ENCODE measurements at places on chromosomes 4 and X.
A peak's percentile ranks its signal among the peaks of the same experiment; 100 is the strongest.

- DNase-seq = no peak
Measured at GRCh38 chr4:3043282-3044020, 30.9 kb downstream of the HTT-AS start.

GRCh38 chr4:185165605-185166063, 22.6 kb downstream of the SLC25A4 start:
- no peak for DNase-seq

GRCh38 chr4:39146211-39146610, 36.1 kb upstream of the WDR19 start:
- no peak for DNase-seq

DNA sequence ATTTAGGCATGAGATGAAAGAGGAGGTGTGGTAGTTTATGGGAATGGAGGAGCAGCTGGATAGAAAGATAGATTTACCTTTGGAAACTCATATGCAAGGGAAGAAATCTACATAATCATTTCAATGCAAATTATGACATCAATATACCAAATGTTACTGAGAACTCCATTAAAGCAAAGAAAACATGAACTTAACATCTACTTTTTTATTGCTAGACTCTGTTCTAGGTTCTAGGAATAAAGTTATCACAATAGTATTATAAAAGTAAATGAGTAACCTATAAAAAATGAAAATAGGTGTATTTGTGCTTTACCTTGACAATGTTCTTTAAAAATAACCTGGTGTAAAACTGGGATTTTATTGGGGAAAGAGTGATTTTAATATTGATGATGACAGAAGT, 221.6 kb upstream of the SLIT2 start:
- DNase-seq = no peak

DNA sequence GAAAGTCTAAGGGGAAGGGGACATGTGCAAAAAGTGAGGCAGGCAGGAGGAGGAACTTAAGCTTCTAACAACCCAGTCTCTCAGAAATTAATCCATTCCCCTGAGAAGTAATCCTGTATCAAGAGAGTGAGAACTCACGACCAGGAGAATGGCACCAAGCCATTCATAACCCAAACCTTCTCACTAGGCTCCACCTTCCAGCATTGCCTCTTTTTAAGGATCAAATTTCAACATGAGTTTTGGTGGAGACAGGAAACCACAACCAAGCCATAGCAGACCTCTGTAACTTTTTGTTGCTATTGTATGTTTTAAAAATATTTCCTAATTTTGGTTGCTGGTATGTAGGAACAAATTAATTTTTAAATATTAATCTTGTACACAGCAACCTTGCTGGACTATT, 32.8 kb downstream of the PASD1 start:
- DNase-seq = no peak

DNA sequence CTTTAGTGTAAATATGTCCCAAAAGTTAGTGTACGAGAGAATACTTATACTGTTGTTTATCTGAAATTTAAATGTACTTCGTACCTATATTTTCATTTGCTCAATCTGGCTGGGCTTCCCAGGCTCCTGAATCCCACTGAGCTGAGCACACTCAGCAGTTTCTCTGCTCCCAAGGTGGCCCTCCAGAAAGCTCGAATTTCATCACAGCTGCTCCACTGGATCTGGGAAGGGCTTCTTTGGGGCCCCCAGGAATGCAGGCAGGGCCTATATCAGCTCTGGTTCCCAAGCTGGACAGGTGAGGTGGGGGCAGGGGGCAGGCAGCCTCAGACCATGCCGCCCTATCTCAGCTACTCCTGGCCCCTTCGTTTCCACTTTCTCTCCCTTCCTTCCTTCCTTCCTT, 1.5 kb upstream of the FATE1 start:
- no peak for DNase-seq

DNA sequence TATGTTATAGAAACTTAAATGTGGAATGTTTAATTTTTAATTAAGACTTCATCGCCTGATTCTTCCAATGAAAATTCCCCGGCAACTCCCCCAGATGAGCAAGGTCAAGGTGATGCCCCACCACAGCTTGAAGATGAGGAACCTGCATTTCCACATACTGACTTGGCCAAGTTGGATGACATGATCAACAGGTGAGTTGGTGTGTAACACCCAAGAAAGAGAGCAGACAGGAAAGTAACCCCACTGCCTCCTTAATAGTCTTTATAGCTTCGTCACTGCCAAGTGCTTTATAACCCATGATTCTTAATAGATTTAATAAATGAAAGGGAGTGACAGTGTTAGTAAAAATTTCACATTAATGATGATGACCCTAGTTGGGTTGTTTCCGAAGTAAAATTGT, 43.7 kb downstream of the USP9X start:
- DNase-seq = no peak

DNA sequence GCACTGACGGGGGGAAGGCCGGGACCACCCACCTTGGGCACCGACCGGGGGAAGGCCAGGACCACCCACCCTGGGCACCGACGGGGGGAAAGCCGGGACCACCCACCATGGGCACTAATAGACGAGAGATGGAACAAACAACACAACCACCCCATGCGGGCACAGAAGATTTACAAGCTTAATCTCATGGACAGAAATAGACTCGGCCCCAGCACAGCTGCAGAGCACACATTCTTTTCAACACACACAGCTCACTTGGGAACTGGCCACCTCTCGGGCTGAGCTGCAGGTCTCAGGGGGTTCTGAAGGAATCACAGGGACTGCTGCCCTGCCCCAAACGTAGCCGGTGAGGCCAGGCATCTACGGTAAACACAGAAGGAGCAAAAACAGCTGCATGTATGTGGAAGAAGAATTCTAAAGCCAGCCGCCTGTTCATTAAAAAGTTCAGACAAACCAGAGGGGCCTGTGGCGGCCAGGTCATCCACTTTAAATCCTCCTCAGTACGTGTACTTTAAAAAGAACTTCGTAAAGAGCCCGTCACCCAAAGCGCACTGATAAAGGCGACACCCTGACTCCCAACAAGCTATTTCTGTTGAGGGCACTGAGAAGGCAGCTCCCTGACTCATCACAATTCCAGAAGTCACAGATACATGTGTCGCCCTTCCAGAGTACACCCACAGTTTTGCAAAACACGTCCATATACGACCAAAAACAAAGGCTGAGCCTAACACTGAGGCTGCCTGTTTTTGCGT, 17.7 kb downstream of the PPP2R3B start:
- no peak for DNase-seq

GRCh38 chrX:87664381-87664780, 146.8 kb downstream of the KLHL4 start:
- no peak for DNase-seq

DNA sequence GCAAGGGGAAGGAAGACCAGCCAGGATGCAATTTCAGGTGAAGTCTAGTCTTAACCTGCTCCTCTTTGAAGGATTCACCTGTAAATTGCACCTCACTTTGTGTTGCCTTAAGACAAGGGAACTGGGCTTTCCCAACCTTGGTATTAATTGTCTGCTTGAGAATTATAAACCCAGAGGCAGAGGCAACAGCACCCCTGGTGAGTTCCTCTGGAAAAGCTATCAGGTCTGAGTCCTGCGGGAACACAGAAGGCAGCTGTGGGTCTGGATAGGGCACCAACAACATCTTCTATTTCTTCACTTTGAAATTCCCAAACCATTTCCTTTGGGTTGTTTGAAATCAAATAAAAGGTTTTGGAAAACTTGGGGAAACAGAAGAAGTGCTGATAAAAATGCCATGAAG, 109.2 kb upstream of the NPY2R start:
- no peak for DNase-seq

DNA sequence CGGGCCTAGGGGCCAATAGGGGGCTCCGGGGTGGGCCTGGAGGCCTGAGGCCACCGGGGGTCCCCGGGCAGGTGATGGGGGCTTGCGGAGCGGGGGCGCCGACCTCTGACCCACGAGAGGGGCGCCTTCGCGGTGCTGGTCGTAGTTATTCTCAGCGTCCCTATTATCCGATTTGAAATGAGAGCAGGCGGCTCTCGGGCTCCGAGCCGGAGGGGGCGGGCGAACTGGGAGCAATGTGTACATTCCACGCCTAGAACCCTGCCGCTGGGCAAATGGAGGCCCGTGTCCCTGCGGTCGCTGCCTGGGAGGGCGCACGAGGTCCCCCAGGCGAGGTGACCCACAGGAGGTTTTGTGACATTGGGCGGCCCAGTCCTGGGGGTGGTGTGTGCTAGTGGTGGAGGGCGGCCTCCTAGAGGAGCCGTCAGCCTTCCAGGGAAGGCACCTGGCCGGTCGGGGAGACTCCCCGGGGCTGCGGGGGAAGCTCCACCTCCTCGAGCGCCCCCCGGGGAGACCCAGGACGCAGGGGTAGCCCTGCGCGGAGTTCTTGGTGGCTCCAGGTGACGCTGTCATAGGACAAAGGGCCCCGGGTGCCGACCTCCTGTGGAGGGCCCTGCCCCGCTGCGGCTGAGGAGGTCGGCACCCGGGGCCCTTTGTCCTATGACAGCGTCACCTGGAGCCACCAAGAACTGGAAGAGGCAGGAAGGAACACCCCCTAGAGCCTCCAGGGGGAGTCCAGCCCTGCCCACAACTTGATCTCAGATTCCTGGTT, 102.6 kb upstream of the PRKX start:
- peak; percentile 1 for DNase-seq

DNA sequence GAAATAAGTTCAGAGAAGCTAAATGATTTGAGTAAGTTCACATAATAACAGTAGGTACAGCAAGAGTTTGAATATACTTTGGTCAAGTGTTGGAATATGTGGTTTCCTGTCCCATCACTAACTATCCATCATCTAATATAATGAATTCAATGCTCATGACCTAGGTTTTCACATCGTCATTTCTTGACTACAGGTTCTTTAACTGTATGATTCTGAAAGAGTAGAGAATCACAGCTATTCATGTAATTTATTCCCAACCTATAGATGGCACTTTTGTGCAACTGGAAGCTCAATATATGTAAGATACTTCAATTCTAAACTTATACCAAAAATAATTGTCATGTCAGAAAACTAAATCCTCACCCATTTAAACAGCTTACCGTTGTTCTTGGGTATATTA, 53.1 kb downstream of the TIGD2 start:
- DNase-seq = no peak

- no peak for DNase-seq
Measured at GRCh38 chr4:106522839-106523238, 154.3 kb upstream of the GIMD1 start.

All from KG1 (cell line).